ENCODE measurements at places on chromosomes 1 and 21. TPM values are rescaled to one million over a fixed set of nuclear protein-coding genes. Genes with fewer than 3 reads are reported as not detected.

The HSF2BP gene
- 0.46 TPM for total RNA-seq

The C1orf87 gene
- not detected for total RNA-seq

The UBE2U gene
- not detected for total RNA-seq

DNA sequence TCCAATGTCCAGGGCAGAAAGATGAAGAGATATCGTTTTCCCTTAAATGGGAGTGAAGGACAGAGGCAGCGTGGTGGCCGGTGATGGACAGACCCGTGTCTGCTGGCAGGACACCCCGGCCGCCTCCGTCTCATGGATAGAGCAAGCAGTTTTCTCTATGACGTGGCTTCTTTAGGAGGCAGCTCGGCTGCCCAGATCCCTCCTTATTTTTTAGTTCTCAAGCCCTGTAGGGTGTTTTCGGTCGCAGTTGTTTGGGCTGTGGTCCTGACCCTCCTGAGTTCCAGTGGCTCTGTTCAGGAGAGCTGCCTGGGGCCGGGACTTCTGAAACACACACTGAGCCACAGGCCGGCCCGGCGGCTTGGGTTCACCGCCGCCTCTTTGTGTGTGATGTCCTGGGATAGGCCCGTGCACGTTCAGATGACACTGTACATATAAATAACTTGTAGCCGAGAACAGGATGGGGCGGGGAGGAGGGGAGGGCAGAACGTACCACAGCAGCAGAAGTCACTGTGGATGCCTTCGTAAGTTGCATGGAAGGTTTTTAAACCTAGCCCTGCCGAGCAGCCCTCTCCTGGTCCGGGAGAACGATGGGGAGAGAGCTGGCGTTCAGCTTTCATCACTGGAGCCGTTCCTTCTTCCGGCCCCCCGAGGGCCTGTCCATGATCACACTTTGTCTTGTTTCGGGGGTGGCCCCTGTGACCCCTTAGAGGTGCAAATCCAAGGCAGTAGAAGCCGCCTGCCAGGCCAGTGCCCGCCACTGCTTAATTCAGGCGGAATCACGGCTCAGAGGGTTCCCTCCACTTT, 65.2 kb downstream of the SIK1 start:
- no peak for DNase-seq

DNA sequence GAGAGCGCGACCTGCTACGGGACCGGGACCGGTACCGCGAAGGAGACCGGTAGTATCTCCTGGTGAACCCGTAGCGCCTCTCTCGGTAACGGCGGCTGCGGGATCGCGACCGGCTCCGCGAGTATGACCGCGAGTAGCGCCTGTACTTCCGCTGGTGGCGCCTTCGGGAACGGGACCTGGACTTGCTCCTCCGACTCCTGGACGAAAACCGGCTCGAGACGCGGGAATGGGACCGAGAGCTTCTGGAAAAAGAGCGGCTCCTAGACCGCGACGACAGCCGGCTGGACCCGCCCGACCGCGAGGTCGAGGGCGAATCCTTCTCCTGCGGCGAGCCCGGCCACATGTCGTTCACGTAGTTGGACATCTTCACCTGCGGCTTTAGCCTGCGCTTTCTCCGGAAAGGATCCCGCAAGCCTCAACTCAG, 642 bp downstream of the RSRP1 start:
- no peak for DNase-seq

DNA sequence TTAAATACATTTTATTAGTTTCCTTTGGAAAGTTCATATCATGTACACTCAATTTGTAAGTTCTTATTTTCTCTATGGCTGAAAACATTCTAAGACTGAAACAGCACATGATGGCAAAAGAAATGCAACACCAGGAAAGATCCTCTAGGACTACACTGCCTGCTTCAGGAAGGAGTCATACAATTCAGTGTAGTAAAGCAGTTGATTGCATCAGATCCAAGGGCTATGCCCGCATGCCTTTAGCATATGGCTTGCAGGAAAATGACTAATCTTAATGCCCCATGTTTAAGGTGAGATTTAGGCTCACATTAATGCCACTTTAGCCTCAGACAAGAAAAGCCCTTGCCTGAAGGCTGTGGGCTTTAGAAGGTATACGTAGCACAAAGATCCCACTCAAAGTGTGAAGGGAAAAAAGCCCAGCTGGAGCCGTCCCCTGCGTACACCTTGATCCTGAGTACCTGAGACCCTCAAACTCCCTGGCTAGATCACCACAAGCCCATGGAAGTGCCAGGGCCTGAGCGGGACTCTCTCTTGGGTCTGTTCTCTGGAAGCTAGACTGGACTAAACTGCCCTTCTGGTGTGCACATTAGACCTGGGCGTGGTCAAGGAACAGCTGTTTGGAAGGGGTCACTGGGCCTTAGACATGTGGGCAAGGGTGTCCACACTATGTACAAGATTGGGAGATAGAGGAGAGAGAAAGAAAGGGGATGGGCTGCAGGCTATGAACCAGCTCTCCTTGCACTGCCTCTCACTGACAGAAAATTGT, 52.9 kb downstream of the ESRRG start:
- no peak for DNase-seq

DNA sequence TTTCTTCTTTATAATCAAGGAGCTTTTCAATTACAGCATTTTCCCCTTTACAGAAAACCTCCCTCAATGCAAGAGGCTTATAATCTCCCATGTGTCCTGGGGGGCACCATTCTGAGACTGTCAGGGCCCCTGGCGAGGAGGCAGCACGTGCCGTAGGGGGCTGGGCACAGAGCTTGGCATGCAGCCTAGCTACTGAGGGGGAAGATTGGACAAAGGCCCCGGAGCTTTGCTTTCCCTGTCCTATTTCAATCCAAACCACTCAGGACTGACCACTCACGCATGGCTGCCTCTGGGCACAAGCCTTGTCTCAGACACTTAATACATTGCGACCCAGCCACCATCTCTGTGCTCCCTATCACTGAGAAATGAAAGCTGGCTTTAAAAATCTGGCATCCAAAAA, 2.8 kb upstream of the RAP1GAP start:
- no peak for DNase-seq

DNA sequence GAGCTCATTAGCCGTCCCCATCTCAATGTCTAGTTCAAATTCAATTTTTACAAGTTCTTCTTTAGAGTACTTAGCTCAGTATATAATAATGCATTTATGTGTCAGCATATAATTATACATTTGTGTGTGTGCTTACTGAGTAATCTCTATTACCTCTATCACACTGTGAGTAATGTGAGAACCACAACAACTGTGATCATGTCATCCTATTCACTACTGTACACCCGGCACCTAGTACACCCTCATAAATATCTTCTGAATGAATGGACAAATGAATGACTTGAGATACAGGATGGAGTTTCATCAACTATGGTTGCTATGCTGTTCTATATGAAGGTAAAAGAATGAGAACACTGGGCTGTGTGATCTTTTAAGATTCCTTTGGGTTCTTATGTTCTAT, 124.0 kb downstream of the GPATCH2 start:
- DNase-seq: no peak

- DNase-seq: no peak
Measured at GRCh38 chr1:102219463-102219862, 222.7 kb upstream of the OLFM3 start.
